ENCODE measurements at places on chromosomes 6 and 20. TPM values are rescaled to one million over a fixed set of nuclear protein-coding genes. Genes with fewer than 3 reads are reported as not detected.
A peak's percentile ranks its signal among the peaks of the same experiment; 100 is the strongest.

PREX1 gene
- polyA plus RNA-seq: 2.6 TPM

KIF25 gene
- not detected for polyA plus RNA-seq

DNA sequence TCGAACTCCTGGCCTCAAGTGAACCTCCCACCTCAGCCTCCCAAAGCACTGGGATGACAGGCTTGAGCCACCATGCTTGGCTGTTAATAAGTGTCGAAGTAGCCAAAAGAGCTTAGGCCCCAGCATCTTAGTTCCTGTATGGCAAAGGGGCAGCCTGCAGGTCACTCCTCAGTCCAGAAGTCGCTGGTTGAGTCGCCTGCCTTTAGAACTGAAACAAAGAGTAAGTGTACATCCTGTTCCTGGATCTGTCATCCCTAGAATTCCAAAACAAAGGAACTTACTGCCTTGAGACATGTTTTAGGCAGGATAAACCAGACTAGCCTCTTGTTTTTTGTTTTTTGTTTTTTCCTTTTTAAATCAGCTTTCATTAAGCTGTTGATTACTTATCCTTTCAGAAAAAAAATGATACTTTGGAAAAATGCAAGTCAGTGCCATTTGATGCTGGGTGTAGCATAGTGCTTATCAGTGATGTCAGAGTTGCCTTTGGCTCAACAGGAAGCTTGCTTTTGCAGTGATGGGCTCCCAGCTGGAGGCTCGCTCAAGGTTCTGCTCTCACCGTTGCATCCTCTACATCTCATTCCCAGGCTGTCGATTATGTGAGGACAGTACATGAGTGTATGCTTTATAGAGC, 9.0 kb downstream of the ACTR5 start:
- no peak for DNase-seq

DNA sequence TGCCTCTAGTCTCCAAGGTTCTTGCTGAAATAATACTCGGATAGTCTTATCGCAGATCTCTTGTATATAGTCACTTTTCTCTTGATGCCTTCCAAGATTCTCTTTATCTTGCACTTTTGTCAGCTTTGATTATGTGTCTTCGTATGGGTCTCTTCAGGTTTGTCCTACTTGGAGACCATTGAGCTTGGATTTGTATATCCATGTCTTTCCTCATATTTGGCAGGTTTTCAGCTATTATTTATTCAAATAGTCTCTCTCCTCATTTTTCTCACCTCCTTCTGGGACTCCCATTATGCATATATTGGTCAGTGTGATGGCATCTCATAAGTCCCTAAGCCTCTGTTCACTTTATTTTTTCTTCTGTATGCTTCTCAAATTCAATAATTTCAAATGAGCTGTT, 23.0 kb downstream of the ECI2 start:
- no peak for DNase-seq

- DNase-seq: no peak
Measured at GRCh38 chr6:82458147-82458546, 94.5 kb downstream of the TPBG start.

DNA sequence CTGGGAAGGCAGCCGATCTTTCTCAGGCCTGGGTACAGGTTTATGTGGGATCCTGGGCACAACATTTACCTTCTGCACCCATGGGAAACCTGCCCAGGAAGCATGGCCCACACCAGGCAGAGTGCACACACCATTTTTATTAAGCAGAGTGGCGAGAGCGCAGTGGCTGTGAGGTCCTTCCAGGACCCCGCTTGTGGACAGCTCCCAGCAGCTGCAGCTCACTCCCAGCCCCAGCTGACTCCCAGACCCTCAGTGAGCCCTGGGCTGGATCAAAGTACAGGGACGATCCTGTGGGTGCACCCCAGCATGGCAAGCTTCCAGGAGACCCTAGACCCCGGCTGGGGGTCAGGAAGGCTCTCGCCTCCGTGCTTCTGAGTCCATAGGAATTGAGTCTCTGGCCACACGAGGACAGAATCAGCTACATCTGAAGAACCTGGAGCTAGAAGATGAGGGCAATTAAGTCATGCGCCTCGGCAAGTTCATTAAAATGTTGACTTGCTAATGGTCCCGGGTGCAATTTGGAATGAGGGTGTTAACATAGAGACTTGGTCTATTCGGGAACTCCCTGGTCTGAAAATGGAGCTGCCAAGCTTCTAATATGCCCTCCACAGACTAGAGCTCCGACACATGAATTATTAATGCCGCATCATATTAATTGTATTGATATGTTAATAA, 65.4 kb upstream of the SLCO4A1 start:
- DNase-seq: peak; percentile 70

DNA sequence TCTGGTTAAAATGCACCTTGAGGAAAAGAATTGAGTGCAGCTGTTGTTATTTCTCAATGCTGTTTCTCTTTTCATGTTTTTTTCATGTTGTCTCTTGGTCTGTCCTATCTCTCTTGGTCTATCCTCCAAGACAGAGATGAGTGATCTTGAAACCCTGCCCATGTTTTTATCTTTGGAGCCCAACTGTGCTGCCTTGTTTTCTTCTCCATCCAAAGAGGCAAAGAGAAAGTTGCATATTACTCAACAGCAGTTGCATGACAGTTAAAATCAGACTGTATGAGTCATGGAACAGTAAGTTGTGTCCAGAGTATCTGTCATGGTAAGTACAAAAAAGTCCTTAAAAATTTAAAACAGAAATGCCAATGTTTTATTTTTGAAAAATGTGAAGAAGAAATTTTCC, 26.2 kb downstream of the BCAS1 start:
- peak; percentile 28 for DNase-seq

DNA sequence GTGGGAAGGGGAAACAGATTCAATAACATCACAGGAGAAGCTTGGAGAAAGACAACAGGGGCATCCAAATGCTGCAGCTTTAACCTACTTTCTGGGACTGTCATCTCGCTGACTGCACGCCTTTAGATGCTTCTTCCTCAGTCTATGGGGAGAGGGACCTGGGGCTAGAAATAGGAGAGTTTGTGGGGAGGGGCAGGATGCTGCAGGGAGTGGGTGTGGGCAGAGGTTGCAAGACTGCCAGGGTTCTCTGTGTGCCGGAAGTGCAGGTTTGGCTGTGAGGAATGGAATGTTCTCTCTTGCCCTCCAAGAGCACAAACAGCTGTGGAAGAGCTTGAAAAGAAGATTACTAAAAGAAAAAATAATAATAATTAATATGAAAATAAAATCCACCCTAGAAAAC, 93.2 kb downstream of the FOXO3 start:
- DNase-seq: no peak

DNA sequence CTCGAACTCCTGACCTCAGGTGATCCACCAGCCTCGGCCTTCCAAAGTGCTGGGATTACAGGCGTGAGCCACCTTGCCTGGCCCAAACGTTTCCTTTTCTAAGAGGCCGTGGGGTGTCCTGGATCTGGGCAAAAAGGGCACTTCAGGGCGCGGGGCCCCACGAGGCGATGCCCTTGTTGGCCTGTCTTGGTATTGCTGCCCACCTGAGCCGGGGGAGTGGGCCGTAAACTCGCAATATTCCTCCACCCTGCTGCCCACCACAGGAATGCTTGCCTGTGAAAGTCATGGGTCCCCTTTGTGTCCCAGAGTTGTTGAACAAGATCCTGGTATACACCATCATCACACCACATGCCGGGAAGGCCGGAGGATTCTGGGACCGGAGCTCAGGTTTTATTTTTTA, 49.0 kb downstream of the SSR1 start:
- DNase-seq: no peak

GRCh38 chr6:109693111-109693510, 2.0 kb downstream of the FIG4 start:
- DNase-seq: no peak

- DNase-seq: no peak
Measured at GRCh38 chr6:110898111-110898510, 23.5 kb downstream of the AMD1 start.
